ENCODE measurements at places on chromosomes 6 and 20.

DNA sequence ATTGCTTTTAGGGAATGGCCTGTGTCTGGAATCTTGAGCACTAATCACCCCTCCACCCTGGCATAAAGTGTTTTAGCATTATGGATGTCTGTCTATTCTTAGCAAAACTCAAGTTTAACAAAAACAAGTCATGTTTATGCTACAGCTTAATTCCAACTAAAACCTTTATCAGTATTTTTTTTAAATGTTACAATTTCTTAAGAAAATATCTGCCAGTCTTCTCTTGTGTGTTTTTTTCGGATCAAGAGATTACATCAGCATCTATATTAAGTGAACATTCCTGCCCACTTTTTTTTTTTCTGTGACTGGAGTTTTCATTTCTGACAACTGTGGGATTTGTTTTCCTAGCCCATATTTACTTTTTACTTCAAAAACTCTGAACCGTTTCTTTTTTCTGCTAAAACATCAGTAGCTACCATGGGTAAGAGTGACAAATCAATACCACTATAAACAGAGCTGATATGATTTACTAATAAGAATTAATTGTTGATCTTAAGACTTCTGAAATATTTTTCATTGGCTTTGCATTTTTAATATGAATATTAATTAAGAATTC lies 94.3 kb downstream of the EDN1 start:
- DNase-seq: no peak

DNA sequence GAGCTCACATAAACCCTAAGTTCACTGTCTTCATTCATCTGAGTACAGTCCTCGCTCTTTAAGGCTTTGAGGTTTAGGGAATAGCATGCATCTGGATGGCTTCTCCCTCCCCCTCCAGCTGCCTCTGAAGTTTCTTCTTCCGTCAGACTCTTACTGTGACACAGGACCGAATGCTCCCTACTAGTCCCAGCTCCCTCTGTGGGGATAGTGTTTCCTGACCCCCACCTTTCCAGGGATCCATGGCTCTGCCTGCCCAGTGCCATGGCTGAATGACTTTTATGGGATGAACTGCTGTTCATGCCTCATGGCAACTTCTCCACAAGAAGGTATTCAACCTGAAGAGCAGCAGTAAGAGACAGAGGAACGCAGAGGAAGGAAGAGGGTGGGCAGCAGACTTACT lies 79.8 kb upstream of the EMILIN3 start:
- no peak for DNase-seq

DNA sequence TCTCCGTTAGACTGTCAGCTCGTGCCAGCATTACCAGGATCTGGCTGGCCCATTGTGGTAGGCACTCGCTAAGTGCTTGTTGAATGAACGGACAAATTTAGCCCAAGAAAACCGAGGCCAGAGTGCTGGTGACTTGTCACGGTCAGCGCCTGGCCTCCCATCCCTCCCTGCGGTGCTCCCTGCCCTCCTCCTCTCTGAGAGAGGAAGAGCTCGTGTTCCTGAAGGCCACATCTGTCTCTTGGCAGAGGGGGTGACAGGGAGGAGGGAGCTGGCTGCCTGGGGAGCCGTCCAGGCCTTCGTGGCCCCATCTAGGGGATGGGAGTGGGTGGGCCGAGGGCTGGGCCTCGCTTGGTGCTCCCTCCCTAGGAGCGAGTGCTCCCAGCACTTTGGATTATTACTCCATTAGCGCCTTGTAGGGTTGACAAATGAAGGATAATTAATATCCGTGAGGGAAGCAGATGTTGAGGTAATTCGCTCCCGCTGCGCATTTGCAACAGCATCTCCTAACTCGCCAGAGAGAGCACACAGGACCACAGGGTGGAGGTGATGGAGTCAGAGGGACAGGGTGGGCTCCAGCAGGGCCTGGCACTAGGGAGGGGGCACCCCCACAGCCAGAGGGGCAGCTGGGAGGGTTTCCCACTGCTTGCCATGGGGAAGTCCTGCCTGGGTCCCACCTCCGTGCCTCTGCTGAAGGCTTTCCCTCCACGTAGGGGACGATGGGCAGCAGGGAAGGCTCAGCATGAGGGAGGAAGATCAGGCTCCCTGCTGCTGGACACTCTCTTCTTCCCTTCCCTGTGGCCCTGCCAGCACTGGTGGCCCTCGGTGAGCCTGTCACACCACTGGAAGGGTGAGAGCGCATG lies 37.0 kb downstream of the VSTM2L start:
- DNase-seq: no peak

- no peak for DNase-seq
Measured at GRCh38 chr20:62460678-62461077, 15.1 kb downstream of the GATA5 start.

DNA sequence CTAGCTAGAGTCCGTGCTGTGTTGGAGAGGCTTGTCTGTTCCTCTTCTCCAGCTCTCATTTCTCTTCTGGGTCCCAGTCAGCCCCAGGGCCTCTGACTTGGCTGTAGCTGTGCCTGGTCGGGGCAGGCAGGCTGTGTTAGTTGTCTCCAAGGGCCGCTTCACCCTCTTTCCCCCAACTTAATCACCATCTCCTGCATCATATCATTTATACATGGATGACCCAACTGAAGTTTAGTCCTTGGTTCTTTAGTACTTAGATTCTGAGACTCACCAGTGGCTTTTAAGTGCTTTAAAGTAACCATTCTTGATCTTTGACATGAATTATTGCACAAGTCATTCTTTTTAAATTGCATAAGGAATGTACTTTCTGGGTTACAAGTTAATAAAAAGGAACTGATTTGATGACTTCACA lies 127.3 kb downstream of the RTN4IP1 start:
- no peak for DNase-seq

Data from stimulated activated CD8-positive, alpha-beta memory T cell treated with anti-CD3 and anti-CD28 coated beads, Interleukin-15, amount 100 ng/mL, for 48 hours (primary cell).